Uterine smooth muscle cell (primary cell): ENCODE measurements at places on chromosomes 11 and 22. TPM values are rescaled to one million over a fixed set of nuclear protein-coding genes. Genes with fewer than 3 reads are reported as not detected.

Gene CENPM
- 8.9 and 37.2 TPM in 2 replicates for total RNA-seq

Gene ZNF408
- 7.1 and 10.5 TPM in 2 replicates for total RNA-seq

Gene CADM1
- total RNA-seq = 0.66 and 5.5 TPM in 2 replicates

Gene ISX
- total RNA-seq = not detected in 2 replicates

Gene OR2AT4
- not detected in 2 replicates for total RNA-seq

Gene SPDYC
- total RNA-seq = not detected in 2 replicates

Gene GRIA4
- total RNA-seq = 0.12 TPM in 1 of 2 replicates, not detected in the other

Gene VPREB1
- total RNA-seq = not detected in 2 replicates

Gene MUC5AC
- under 0.01 TPM in 1 of 2 replicates, not detected in the other for total RNA-seq

Gene APOC3
- not detected in 2 replicates for total RNA-seq

Gene ANKK1
- total RNA-seq = under 0.01 and 0.11 TPM in 2 replicates

Gene WT1
- total RNA-seq = 6.9 and 13.8 TPM in 2 replicates

Gene C1QTNF4
- total RNA-seq = 0.11 and 0.25 TPM in 2 replicates

Gene RIC3
- under 0.01 and 0.11 TPM in 2 replicates for total RNA-seq

Gene TBX10
- not detected in 2 replicates for total RNA-seq

Gene REXO2
- total RNA-seq = 188 and 333 TPM in 2 replicates

Gene CRYBB3
- total RNA-seq = not detected in 2 replicates

Gene TTLL1
- total RNA-seq = 5.8 and 9.6 TPM in 2 replicates

Gene APOL5
- not detected in 2 replicates for total RNA-seq

Gene FAM180B
- 0.12 TPM in 1 of 2 replicates, not detected in the other for total RNA-seq

Gene UBQLN3
- total RNA-seq = 0.12 TPM in 1 of 2 replicates, not detected in the other

Gene NECTIN1
- 1.1 and 3.4 TPM in 2 replicates for total RNA-seq

Gene UPK3A
- total RNA-seq = not detected in 2 replicates

Gene CASP12
- not detected in 2 replicates for total RNA-seq

Gene MS4A3
- total RNA-seq = not detected in 2 replicates

Gene CDHR5
- not detected in 2 replicates for total RNA-seq

Gene SHANK2
- total RNA-seq = 1.9 and 2.8 TPM in 2 replicates

Gene OR4C13
- total RNA-seq = not detected in 2 replicates

Gene MICAL2
- total RNA-seq = 222 and 241 TPM in 2 replicates

Gene VPS11
- 30.1 and 31.1 TPM in 2 replicates for total RNA-seq

Gene F2
- total RNA-seq = 0.12 TPM in 1 of 2 replicates, not detected in the other

Gene AIFM3
- total RNA-seq = 0.33 and 0.50 TPM in 2 replicates

Gene TPBGL
- total RNA-seq = 0.11 TPM in 1 of 2 replicates, not detected in the other

Gene CYTH4
- 0.12 and 0.33 TPM in 2 replicates for total RNA-seq

Gene CSNK2A3
- total RNA-seq = 1.1 and 2.2 TPM in 2 replicates

Gene CFAP300
- 5.9 and 7.9 TPM in 2 replicates for total RNA-seq

Gene DRD4
- total RNA-seq = 0.11 TPM in 1 of 2 replicates, not detected in the other

Gene CEP57
- total RNA-seq = 65.7 and 79.5 TPM in 2 replicates

Gene MISFA
- total RNA-seq = 1.3 and 1.5 TPM in 2 replicates

Gene SF3B2
- 157 and 183 TPM in 2 replicates for total RNA-seq

Gene HEPHL1
- total RNA-seq = 0.11 TPM in 1 of 2 replicates, not detected in the other

Gene PKNOX2
- total RNA-seq = 0.22 and 0.37 TPM in 2 replicates

Gene TMEM86A
- total RNA-seq = 0.11 and 0.25 TPM in 2 replicates

Gene CDON
- 5.2 and 13.0 TPM in 2 replicates for total RNA-seq

Gene MS4A4A
- not detected in 2 replicates for total RNA-seq

Gene SERPING1
- total RNA-seq = 4.3 and 9.6 TPM in 2 replicates

Gene TENM4
- 39.2 and 51.9 TPM in 2 replicates for total RNA-seq

Gene PTDSS2
- total RNA-seq = 46.3 and 58.1 TPM in 2 replicates

Gene SELENOM
- 69.8 and 146 TPM in 2 replicates for total RNA-seq
